ENCODE measurements at places on chromosomes 1 and 21. TPM values are rescaled to one million over a fixed set of nuclear protein-coding genes. Genes with fewer than 3 reads are reported as not detected.

GRCh38 chr1:41366455-41367287 lies 5.4 kb downstream of the FOXO6 start:
- DNase-seq = no peak

DNA sequence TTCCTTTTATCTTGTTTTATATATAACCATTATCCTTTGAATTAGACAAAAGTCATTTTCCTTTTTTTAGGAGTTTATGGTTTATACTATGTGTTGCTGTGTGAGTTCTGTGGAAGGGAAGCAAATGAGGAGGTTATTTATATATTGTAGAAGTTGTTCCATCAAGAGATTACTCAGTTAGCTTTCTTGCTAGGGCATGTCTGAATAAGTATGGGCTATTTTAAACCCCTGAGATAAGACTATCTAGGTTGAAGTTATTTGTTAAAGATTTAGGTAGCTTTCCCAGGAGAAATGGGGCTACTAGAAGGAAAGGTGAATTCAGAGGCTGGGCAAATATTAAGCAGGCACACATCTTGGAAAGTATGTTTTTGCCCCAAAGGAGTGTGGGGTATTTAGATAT lies 16.1 kb upstream of the VAMP4 start:
- DNase-seq = no peak

- DNase-seq = no peak
Observed at GRCh38 chr1:203378556-203379245, 27.8 kb upstream of the FMOD start.

DNA sequence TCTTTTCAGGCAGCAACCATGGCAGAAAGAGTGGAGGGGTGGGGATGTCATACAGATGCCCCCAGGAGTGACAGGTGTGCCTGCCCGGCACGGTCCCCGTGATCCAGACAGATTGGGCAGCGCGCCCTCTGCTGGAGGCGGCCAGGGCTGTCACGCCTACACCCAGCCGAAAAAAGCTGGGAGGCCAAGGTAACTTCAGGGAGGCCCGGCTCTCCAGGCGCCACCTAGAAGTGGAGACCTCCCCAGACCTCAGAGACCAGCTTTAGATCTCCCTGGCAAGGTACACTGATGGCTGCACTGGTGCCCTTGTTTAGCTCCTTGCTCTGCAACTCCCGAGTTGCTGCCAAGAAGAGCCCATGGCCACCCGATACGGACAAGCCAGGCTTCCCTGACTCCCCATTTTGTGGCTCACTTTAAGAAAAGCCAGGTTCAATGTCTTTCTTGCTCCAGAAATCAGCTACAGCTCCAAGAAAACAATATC lies 6.6 kb downstream of the GOLT1A start:
- peak; percentile 54 for DNase-seq

GRCh38 chr1:229999004-229999670 lies 67.9 kb upstream of the GALNT2 start:
- DNase-seq = no peak

GRCh38 chr1:26705788-26706311 lies 10.0 kb downstream of the ARID1A start:
- DNase-seq = no peak

DNA sequence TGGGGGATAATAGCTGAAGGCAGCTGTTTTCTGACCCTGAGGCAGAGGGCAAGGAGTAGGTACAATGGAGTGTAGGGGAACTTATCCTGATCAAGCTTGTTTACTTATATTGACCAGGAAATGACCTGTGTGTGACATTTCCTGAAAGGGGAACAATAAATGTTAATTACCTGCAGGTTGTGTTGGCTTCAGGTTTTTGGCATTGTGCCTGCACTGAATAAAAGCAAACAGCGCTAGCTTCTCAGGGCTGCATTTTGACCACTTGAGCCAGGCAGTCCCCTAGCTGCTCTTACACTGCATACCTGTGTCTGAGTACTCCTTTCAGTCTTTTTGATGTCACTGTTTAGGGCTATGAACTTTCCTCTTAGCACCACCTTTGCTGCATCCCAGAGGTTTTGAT lies 40.6 kb downstream of the DRAM2 start:
- no peak for DNase-seq

DNA sequence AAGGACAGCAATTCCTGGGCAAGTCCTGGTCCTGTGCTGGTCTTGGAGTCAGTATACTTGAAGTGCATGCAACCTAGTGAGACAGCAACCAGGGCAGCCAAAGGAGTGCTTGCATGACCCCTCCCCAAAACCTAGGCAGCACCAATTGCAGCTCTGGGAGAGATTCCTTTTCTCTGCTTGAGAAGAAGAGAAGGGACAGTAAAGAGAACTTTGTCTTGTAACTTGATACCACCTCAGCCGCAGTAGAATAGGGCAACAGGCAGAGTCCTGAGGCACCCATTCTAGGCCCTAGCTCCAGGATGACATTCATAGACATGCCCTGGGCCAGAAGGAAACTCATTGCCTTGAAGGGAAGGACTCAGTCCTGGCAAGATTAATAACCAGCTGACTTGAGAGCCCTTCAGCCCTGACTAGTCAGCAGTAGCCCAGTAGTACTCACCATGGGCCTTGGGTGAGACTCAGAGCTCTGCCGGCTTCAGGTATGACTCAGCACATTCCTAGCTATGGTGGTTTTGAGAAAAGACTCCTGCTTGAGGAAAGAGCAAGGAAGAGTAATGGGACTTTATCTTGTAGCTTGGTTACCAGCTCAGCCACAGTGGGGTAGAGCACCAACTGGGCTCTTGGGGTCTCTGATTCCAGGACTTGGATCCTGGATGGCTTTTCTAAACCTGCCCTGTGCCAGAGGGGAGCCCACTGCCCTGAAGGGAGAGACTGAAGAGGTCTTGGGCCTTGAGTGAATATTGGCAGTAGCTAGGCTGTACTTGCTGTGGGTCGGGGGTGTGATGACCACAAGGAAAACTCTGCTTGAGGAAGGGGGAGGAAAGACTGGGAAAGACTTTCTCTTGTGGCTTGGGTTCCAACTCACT lies 51.7 kb upstream of the ACADM start:
- no peak for DNase-seq

DNA sequence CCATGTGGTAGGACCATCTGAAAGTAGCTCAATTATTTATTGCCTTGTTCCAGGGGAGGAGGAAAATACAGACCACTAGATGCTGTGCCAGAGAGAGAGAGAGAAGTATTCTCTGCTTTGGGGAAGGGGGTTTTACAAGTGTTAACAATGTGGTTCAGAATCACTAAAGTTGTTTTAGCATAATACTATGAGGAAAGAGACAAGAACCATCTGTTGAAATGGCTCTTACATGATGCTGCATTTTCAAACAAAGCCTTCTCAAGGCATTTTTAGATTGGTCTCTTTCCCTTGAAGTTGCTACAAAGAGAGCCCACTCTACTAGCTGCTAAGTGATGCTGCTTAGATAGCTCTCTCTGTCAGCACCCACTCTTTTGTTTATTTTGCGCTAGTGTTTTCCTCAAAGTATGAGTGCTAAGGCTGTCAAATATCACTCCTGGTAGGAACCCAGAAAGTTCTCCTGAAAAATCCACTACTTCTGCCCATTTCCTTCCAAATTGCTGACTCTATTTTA lies 255.1 kb downstream of the NFIA start:
- DNase-seq = no peak

DNA sequence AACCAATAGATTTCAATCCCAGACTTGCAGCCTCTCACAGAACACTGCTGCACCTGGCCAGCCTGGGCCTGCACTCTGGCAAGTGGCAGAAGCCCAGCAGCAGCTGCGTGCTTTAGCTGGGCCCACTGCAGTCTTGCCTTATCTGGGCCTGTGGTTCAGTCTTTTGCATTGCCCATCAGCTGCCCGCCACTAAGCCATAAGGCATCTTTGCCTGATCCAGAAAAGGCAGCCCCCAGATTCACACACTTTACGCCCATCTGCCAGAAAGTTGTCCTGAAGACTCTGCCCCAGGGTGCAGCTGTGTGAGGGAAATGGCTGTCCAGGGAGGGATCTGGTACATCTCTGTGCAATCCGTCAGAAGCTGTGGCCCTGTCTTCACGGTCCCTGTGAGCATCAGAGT lies 217.0 kb downstream of the DNAH14 start:
- DNase-seq = no peak

DNA sequence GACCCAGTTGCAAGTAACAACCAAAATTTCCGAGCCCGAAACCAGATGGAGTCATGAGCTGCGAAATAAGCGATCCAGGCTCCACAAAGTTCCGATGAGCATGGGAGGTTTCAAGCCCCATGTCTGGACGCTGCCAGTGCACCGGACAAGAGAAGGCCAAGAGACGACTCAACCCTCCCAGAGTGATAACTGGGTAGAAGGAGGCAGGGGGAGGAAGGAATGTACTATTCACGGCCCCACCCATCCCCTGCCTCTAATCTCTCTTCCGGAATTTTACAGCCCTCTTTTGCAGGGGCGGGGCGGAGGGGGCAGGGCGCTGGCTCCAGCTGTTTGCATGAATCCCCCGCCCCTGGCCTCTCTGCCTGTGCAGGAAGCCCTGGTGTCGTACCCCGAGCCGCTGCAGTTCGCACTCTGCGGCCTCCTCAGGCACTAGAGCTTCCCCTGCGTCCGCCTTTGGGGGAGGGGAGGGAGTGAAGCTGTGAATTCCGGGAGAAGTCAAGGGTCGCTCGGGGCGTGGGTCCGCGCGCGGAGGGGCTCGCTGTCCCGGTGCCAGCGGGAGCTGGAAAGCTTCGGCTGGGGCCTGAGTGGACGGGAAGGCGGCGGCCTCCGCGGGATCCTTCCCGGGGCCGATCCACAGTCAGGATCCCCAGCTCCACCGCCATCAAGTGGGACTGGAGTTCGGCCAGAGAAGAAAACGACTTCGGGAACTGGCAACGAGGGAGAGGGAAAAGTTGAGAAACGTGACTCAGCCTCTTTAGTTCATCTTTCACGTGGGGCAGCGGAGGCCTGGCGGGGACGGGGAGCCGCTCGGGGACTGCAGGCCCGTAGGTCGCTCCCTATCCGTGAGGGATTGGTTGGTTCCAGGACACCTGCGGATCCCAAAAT lies 6.3 kb upstream of the PTP4A2 start:
- DNase-seq = peak; percentile 87

- DNase-seq = no peak
Observed at GRCh38 chr21:26032263-26032662, 138.3 kb downstream of the APP start.

DNA sequence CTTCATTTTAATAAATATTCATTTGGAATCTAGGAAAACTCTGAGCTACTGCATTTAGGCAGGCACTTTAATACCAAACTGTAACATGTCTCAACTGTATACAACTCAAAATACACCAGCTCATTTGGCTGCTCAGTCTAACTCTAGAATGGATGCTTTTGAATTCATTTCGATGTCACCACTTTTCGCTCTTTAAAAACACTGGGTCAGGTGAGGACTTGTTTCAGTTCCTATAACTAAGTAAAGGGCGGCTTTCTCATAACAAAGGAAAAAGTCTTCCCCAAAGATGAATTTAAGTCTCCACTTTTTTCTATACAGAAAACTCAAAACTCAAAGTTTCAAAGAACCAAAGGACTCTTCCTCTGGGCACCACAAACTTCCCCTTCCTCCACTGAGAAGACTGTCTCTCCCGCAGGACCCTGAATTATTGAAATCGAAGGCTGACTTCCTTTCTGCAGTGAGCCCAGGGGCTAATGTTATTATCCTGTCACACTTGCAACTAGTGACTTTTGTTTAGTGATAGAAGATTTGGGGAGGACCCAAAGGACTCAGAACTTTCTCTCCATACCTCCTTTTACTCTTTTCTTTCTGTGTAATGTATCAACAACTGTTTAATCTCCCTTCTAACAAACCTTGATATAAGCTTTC lies 9.7 kb upstream of the DHX9 start:
- DNase-seq = no peak

- DNase-seq = no peak
Observed at GRCh38 chr1:147267711-147268110, 25.2 kb downstream of the CHD1L start.

DNA sequence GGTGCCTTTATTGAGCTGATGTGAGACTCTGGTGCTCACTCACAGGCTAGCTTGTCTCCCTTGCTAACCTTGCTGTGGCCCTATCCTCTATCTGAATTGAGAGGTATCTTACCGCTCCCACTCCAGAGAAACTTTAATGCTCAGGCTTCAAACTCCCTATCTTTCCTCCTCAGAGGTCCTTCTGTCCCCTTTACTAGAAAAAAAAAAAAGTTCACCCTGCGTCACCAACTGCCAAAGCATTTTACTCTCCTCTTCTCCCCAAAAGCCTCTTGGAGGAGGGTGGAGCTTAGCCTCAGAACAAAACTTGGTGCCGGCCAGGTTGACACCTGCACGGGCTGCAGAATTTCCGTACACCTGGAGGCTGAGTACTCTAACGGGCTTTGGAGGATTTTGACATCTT lies 55.1 kb downstream of the ATP2B4 start:
- no peak for DNase-seq

Gene GJA9
- not detected for total RNA-seq

Gene FCRL6
- total RNA-seq = not detected

Gene LCA5L
- 0.32 TPM for total RNA-seq

Gene TRIM67
- total RNA-seq = not detected

Gene HMCN1
- total RNA-seq = 0.18 TPM

Gene BCAN
- total RNA-seq = not detected

Gene CHAF1B
- 34.2 TPM for total RNA-seq

Gene GBP2
- total RNA-seq = 74.1 TPM

Measured in activated T-helper 2 cell treated with anti-CD3 and anti-CD28 coated beads, Interferon-gamma antibody, Interleukin-2, Interleukin-4, amounts not matched to agents 10 μg/mL and 5 μg/mL and 100 μg/mL, durations not matched to agents 14 hours and 24 hours and 36 hours (primary cell).